ENCODE measurements at places on chromosomes 7 and 10.
A peak's percentile ranks its signal among the peaks of the same experiment; 100 is the strongest.

- DNase-seq = no peak
Measured at GRCh38 chr10:53111529-53111928, 338.9 kb upstream of the MBL2 start.

- DNase-seq = no peak
Measured at GRCh38 chr10:59962756-59963155, 56.4 kb upstream of the CCDC6 start.

GRCh38 chr10:94133239-94133638 is 139.5 kb downstream of the PLCE1 start:
- no peak for DNase-seq

- no peak for DNase-seq
Measured at GRCh38 chr7:47647181-47647917, 65.4 kb upstream of the TNS3 start.

- DNase-seq = no peak
Measured at GRCh38 chr7:85806321-85806720, 619.5 kb upstream of the SEMA3D start.

- DNase-seq = peak; percentile 3
Measured at GRCh38 chr10:50063100-50063499, 4.7 kb upstream of the WASHC2A start.

GRCh38 chr10:93469454-93469853 is 12.7 kb downstream of the MYOF start:
- no peak for DNase-seq

DNA sequence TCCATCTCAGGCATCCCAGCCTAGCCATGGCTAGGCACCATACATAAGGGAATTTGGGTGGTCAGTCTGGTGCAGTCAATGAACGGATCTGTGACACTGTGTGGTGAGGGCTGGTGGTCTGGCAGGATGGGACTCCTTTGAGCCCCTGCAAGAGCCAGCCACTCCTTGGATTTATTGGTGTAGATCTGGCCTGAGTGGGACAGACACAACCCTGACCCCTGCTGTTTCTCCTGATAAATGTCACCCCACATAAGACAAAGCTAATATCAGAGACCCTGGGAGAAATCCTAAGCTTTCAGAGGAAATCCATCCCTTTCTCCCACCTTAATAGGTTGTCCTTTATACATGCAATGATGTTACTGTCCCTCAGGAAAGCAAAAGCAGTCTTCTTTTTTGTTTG is 2.3 kb downstream of the FBXO24 start:
- DNase-seq = no peak
